A172 (cell line): ENCODE measurements at places on chromosomes 12 and 14. TPM values are rescaled to one million over a fixed set of nuclear protein-coding genes. Genes with fewer than 3 reads are reported as not detected.

CLEC4A gene
- 6.4 TPM in 1 of 2 replicates, not detected in the other for total RNA-seq

HELB gene
- 1.4 and 2.1 TPM in 2 replicates for total RNA-seq

AMN gene
- total RNA-seq = 0.03 TPM in 1 of 2 replicates, not detected in the other

PPM1A gene
- total RNA-seq = 12.7 and 19.0 TPM in 2 replicates

PMEL gene
- 1.1 and 2.0 TPM in 2 replicates for total RNA-seq

OR4E2 gene
- total RNA-seq = not detected in 2 replicates

CKAP4 gene
- 112 and 133 TPM in 2 replicates for total RNA-seq

RASSF3 gene
- total RNA-seq = 21.4 and 23.0 TPM in 2 replicates

SERPINA9 gene
- total RNA-seq = 0.34 TPM in 1 of 2 replicates, not detected in the other

DAO gene
- not detected in 2 replicates for total RNA-seq

- no peak for DNase-seq
Measured at GRCh38 chr14:103130017-103130764, 6.9 kb downstream of the TNFAIP2 start.

GRCh38 chr12:108305520-108305919 is 33.6 kb downstream of the CMKLR1 start:
- peak; percentile 76 for DNase-seq

- DNase-seq = no peak
Measured at GRCh38 chr12:122036153-122036552, 14.5 kb downstream of the BCL7A start.

- DNase-seq = no peak
Measured at GRCh38 chr12:130083002-130083401, 79.3 kb upstream of the FZD10 start.

DNA sequence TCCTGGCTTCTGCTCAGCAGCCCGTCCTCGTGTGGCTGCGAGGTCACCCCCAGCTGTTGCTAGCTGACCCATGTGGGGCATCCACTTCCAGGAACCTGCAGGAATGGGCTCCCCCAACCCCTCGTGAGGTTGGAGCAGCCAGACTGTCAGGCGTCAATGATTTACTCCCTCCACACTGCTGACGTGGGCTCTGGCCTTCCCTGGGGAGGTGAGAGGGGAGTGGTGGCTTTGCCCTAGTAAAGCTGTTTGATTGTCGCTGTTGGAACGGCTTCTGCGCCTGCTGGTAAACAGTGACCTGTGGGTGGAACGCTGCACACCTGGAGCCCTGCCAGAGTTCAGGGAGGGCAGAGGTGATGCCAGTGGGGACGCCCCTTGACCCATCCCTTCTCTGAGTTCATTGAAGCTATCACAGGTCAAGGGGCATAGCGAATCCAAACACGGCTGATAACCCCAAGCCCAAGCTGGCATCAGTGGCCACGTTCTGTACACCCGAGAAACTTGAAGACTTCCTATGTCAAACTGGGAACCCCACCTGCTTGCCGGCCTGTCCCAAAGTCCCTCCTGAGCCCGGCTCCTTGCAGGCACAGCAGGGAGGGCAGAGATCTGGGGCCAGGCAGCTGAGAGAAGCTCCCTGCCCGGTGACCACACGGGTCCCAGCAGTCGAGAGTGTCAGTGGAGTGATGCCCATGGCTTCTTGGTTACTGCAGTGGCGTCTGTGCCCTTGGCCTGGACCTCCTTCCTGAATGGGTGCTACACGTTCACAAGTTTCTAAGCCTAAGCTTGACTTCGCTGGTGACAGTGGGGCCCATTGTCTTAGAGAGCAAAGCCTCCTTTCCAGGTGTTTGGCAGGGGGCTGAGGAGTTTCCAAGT is 2.7 kb downstream of the ASPG start:
- no peak for DNase-seq

GRCh38 chr12:59298296-59298695 is 297.5 kb upstream of the SLC16A7 start:
- DNase-seq = no peak

DNA sequence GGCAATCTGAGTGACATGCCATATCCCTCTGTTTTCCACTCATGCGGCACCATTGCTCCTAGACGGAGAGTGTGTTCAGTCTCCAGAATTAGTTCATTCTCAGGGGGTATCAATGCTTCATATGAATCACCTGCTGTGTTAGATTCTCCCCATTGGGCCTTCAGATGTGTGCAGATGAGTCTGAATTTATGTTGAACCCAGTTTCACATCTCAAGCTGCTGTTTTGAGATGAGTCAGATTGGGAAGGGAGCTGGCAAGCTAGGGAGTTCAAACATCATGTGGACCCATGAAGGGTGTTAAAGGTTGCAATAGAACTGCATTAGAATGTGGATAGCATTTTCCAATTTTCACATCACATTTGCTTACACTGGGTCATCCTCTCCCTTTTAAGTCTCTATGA is 46.9 kb upstream of the KCNA1 start:
- DNase-seq = no peak

DNA sequence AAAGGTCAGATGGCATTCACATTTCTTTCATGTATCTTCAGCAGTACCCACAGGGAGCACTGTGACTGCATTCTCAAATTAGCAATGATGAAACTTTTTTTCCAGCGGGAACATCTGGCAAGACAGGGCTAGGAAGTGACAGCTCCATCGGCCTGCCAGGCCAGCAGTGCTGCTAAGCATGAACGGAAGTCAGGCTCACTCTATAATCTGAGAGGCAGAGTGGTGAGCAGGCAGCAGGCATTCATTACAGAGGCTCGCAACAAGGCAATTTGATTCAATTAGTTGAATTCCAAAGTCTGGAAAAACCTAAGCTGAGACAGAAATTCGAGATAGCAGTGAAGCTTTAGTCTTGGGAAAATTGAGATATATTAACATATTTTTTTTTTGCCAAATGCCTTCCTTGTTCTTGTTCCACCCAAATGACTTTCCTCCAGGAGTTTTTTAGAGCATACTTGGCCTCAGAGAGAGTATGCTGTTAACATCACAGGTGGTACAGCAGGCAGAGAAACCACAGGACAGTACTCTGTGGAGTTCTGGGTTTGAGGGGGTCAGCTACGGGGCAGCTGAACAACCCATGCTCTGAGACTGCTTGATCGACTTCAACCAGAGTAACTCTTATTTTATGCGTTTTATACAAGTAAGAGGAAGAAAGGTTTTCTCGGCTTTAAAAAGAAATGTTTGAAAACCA is 414.9 kb downstream of the APAF1 start:
- peak; percentile 8 for DNase-seq

GRCh38 chr12:125187148-125187745 is 122.0 kb downstream of the AACS start:
- DNase-seq = no peak

GRCh38 chr14:105018414-105018813 is 2.5 kb downstream of the CDCA4 start:
- no peak for DNase-seq

DNA sequence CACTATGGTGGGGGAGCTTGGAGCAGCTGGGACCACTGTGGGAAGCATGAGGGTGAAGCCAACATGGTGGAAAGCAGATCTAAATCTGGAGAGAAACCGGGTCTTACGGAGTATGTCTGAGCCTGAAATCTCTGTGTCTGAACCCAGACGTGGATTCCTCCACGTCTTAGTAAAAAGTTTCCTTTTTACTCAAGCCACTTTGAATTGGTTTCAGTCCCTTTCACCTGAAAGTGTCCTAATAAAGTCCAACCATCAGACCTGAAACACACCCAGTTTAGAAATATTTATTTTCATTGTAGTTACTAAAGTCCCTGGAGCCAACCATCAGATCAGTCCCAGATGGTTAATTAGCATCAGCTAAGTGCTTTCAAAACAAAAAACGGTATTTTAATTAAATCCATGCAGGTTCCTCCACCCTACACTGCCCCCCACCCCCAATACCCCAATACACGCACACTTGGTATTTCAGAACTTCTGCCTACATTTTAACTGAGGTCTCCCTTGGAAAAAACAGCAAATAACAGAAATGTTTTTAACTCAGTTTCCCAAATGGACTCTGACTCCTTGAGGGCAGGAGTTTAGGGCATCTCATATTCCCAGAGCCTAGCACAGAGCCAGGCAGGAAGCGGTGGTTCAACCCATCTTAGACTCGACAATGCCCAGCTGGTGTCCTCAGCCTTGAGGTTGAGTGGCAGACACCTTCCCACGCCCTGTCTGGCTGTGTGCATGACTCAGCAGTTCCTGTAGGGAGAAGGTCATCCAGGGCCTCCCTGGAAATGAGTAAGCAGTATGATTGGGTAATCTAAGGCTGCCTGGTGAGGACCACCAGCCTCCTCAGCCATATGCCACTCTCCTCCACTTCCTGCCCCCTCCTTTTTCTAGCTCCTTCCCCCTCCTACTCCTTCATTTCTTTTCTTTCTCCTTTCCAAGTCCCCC is 175.8 kb downstream of the TTC8 start:
- DNase-seq = peak; percentile 87

DNA sequence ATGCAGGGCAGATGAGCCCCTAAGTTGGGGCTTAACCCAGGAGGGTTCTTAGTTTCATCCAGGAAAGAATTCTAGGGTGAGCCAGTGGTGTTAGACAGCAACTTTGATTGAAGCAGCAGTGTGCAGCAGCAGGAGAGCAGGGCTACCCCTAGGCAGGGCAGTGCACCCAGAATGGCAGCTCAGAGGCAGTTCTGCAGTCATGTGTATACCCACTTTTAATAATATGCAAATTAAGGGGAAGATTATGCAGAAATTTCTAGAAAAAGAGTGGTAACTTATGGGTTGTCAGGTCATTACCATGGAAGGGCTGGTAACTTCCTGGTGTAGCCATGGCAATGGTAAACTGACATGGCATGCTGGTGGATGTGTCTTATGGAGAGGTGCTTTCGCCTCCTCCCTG is 297.5 kb downstream of the PCNX1 start:
- DNase-seq = no peak

- DNase-seq = no peak
Measured at GRCh38 chr12:84636801-84637290, 275.8 kb downstream of the SLC6A15 start.

GRCh38 chr12:40335991-40336390 is 111.2 kb downstream of the LRRK2 start:
- no peak for DNase-seq

- DNase-seq = no peak
Measured at GRCh38 chr12:128613837-128614590, 209.7 kb downstream of the SLC15A4 start.

- DNase-seq = no peak
Measured at GRCh38 chr14:100678469-100678828, 48.2 kb upstream of the DLK1 start.

DNA sequence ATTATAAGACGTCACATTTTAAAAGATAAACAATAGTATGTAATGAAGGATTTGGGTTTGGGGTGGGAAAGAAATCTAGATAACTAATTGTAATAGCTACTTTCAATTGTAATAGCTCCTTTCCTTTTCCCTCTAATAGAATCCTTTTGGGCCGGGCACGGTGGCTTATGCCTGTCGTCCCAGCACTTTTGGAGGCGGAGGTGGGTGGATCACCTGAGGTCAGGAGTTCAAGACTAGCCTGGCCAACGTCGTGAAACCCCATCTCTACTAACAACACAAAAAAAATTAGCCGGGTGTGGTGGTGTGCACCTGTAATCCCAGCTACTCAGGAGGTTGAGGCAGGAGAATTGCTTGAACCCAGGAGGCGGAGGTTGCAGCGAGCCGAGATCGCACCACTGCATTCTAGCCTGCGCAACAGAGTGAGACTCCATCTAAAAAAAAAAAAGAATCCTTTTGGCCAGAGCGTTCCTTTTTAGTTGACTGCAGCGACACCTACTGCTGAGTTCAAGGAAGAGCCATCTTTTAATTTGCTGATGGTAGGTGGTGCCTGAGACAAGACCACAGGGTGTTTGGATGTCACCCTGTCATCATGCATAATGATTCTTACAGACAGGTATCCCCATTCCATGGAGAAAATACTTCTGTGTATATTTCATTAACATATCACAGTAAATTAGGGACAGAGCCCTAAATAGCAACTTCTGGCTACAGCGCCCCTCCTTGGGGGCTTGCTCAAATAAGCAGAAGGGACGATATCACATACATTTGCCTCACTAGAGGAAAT is 79.5 kb downstream of the ARMH4 start:
- DNase-seq = peak; percentile 26

- DNase-seq = no peak
Measured at GRCh38 chr14:29654901-29655550, 272.6 kb downstream of the PRKD1 start.

- DNase-seq = peak; percentile 18
Measured at GRCh38 chr14:95482627-95483308, 33.7 kb downstream of the SYNE3 start.

DNA sequence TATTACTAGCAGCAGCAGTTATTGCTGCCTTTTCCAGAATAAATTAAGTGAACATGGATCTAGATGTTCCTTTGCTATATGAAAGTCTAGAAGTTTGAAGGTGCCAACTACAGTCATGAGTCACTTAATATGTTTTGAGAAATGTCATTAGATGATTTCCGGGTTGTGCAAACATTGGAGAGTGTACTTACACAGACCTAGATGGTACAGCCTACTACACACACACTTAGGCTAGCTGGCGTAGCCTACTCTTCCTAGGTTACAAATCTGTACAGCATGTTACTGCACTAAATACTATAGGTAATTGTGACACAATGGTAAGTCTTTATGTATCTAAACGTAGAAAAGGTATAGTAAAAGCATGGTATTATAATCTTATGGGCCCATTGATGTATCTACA is 368.1 kb downstream of the PDZRN4 start:
- DNase-seq = no peak

- DNase-seq = no peak
Measured at GRCh38 chr12:92370828-92371227, 225.2 kb upstream of the BTG1 start.

GRCh38 chr12:57210926-57211692 is 5.5 kb upstream of the NXPH4 start:
- peak; percentile 35 for DNase-seq

DNA sequence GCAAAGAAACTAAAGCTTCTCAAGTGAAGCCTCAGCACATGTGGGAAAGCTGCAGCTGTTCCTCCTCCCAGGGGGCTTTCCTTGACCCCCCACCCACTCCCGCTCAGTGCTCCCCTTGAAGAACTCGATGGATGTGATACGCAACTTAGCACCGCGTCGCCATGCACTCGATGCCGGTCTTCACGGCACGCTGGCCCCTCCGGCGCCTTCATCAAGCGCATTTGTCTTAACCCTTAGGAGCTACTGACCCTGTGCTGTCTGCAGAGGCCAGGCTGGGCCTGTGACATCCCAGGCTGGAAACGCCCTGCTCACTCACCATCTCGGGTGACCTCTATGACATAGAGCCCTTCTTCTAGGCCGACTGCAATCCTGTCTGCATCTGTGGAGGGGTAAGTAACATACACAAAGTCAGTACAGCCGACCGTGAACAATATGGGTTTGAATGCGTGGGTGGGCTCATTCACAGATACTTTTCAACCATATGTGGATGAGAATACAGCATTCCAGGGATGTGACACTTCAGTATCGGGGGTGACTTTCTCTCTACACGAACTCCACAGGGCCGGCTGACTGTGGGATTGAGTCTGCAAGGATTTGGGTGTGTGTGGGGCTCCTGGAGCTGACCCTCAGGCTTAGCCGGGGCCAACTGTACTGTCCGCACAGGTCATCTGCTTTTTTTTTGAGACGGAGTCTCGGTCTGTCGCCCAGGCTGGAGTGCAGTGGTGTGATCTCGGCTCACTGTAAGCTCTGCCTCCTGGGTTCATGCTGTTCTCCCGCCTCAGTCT is 23.1 kb downstream of the AMN start:
- DNase-seq = no peak

DNA sequence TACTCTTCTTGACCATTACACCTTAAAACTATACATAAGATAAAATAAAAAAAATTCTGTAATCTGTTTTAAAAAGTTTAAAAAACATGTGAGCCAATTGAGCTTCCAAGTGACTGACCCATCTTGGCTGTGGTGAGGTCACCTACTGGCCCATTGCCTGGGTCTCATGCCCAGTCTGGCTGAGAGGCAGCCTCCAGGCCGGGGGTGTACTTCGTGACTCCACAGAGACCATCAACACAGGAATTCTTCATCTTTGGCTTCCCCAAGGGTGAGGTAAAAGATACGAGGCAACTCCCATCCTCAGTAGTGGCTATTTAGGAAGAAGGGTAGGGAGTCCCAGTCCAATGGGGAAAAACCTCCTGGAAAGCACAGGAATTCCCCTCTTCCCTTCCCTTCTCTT is 113.2 kb downstream of the APAF1 start:
- DNase-seq = peak; percentile 26
